ENCODE measurements at places on chromosomes 4 and X. TPM values are rescaled to one million over a fixed set of nuclear protein-coding genes. Genes with fewer than 3 reads are reported as not detected.

DNA sequence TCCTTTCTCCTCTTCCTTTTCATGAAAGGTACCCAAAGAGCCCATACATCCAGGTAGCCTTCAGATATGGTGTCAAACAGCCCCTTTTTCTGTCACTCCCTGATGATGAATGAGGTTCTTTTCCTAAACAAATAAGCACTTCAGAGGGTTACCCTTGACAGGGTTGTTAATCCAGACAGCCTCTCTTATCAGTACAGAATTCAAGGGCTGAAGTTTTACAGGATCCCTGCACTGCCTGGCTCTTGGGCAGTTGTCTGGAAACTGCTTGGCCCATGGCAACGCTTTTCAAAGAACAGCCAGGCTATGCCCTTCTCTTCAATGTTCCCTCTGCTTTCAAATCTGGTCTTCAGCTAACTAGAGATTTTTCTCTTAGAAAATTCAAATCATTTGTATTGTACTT is 352.6 kb upstream of the FAM241A start:
- peak; percentile 95 for ATAC-seq

Gene DCAF8L1
- not detected for total RNA-seq

GRCh38 chr4:177066746-177067145 is 242.9 kb upstream of the NEIL3 start:
- no peak for ATAC-seq

DNA sequence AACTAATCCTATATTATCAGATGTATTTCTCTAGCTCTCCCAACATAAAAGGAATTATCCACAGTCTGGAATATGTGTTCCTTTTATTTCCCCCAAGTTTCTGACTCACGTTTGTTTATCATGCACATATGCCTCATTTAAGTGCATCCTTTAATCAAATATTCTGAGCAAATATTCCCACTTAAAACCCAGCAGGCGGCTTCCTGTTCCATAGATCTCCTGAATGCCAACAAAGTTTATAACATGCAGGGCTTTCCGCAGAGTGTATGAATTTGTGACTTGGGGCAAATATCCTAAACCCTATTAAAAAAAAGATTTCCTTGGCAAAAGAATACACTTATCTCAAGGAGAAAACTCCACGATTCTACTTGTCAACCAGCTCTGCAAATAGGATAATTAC is 16.9 kb downstream of the GLRA2 start:
- ATAC-seq = no peak

GRCh38 chr4:833156-833555 is 7.2 kb upstream of the CPLX1 start:
- ATAC-seq = no peak

Gene ZMAT1
- 3.1 TPM for total RNA-seq

DNA sequence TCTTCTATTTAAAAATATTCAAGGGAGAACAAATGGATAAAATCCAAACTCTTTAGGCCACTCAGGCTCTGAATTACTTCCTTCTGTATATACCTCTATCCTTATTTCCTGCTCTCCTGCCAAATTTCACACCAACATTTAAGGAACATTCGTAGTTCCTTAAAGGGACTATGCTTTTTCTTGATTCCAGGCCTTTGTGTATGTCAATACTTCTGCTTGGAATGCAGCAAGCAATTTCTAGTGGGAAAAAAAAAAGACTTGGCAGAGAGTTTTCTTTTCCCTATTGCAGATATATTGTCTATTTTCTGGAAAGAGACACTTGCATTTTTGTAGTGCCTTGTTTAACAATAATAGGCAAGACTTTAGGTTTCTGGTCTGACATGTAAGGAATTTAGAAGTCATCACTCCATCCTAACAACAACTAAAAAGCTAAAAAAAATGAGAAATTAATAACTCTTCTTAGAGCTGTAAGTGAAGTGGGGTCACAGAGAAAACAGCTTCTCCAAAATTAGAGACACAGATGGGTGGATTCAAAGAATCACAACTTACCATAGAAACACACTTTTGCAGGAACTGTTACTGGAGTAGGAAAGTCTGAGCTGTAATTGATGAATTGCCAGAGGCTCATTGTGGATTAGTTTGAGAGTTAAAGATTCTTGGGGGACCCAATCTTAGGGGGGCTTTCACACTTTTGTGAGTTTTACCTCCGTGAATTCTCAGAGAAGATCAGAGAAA is 2.1 kb upstream of the ADH5 start:
- ATAC-seq = no peak

Data from motor neuron (in vitro differentiated cells).